ENCODE measurements at places on chromosomes 16 and 17.

DNA sequence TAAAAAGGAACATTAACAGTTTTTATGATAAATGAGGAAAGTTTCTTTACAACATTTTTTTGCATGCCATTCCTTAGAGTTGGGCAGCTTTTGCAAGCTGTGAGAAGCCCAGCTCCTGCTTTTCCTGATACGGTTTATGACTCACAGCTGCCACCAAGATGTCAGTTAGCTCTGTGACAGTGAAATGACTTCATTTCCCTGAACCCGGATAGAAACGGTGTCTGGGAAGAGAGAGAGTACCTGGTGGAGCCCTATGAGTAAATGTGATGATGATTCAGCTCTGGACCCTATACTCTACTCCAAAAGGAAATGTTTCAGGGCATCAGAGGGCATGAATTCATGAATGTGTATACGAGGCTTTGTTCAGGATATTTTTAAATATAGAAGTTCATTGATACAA is 366.3 kb upstream of the HSBP1 start:
- no peak for DNase-seq

GRCh38 chr17:7041607-7042500 is 2.0 kb downstream of the SLC16A11 start:
- DNase-seq = no peak

GRCh38 chr17:74088285-74088933 is 115.1 kb upstream of the RPL38 start:
- no peak for DNase-seq

GRCh38 chr17:19339341-19339815 is 23.1 kb downstream of the B9D1 start:
- DNase-seq = no peak

DNA sequence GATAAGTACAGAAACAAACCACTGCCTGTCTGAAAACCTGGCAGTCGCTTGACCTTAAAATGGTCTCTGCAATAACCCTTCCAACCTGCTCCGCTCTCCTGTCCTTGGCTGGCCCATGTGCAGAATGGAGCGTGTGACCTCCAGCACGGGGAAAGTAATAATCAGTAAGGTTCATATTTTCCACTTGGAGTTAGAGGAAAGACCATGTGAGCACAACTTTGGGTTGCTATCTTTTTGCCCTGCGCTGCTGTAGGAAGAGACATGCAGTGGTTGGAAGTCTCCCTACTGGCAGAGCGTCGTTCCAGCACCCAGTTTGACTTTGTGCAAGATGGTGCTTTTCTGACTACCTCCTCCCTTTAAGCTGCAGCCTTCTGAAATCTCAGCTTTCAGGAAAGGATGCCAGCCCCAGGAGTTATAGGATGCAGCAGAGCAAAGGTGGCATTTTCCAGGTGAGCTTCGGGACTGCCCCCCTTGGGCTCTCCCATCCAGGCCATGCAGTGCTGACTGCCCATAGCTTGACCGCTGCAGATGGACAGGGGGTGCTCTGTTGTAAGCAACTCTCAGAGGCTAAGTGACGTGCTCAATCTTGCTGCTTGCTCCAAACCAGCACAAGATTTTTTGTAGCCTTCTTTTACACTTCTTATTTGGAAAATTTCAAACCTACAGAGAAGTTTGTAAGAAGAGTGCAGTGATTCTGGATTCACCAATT is 110.7 kb upstream of the NOL11 start:
- no peak for DNase-seq

- DNase-seq = peak; percentile 5
Measured at GRCh38 chr17:73591296-73592078, 52.8 kb downstream of the SDK2 start.

DNA sequence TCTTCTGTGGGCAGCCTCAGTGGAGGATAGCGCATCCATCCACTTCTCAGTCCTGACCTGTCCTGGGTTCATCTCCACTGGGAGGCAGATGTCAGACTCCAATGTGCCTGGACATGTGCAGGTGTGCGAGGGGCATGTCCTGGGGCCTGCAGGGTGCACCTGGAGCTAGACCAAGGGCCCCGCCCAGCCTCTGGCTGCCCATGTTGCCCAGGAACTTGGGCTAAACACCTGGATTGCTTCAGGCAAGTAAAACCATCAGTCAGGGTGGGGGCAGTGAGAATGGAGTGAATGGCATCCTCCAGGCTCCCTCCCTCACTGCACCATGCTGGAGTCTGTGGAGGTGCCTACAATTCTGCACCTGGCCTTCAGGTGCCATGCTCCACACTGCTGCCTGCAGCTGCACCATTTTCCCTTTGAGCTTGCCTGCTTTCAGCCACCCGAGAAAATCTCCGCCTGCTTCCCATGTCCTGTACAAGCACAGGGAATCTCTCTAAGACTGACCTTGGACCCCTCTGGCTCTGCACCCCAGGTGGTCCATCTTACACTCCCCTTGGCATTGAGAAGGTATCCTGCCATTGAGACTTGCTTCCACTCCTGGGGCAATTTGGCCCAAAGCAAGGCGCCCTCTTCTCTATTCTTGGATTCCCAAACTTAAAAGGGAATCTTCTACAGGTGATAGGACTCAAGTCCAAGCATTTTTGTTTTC is 2.1 kb upstream of the MFSD6L start:
- DNase-seq = no peak

- no peak for DNase-seq
Measured at GRCh38 chr17:57040571-57040970, 44.5 kb upstream of the AKAP1 start.

DNA sequence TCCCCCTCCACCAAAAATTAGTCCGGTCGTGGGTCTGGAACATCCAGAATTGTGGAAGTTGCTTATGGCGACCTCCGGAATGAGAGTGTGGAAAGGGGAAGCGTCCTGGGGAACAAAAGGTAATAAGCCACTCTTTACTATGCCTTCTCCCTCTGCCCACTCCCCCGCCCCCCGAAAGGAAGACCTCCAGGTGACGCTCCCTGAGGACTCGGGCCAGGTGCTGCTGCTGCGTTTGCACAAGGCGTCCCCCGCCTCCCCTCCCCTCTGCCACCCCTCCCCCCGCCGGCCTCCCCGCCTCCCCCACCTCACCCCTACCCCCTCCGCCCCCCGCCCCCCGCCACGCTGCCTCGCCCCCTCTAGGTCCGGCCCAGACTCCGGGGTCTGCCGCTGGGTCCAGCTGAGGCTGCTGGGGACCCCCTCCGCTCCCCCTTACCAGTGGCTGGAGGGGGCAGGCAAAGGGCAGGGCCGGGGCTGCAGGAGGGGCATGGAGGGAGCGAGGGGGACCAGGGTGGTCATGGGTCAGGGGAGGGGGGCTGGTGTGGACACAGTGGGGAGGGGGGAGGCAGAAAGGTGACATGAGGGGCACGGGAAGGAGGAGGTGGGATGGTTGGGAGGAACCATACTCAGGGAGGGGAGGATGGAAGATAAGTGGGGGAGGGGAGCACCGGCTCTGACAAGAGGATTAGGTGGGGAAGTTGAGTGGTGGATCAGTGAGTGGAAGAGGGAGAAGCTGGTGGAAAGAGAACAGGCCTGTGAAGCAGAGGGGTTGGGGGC is 23.6 kb downstream of the ALOX12B start:
- DNase-seq = no peak

DNA sequence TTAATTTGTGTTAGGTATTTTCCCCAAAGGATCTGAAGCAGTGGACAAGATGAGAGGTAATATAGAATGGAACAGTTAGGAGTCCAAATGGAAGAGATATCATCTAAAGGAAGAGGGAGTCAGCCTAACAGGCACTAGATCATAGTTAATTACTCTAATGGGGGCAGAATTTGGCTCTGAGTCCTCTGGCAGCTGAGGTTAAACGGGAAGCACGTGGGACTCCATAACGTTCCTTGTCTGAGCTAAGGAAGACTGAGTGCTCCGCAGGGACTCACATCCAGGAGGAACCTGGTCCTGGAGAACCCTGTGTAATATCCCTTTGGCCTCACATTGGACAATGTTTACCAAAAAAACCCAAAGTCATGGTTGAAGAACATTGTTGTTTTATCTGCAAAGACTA is 46.6 kb upstream of the TEX2 start:
- no peak for DNase-seq

GRCh38 chr16:75228143-75228976 is 9.6 kb downstream of the CTRB1 start:
- DNase-seq = no peak

DNA sequence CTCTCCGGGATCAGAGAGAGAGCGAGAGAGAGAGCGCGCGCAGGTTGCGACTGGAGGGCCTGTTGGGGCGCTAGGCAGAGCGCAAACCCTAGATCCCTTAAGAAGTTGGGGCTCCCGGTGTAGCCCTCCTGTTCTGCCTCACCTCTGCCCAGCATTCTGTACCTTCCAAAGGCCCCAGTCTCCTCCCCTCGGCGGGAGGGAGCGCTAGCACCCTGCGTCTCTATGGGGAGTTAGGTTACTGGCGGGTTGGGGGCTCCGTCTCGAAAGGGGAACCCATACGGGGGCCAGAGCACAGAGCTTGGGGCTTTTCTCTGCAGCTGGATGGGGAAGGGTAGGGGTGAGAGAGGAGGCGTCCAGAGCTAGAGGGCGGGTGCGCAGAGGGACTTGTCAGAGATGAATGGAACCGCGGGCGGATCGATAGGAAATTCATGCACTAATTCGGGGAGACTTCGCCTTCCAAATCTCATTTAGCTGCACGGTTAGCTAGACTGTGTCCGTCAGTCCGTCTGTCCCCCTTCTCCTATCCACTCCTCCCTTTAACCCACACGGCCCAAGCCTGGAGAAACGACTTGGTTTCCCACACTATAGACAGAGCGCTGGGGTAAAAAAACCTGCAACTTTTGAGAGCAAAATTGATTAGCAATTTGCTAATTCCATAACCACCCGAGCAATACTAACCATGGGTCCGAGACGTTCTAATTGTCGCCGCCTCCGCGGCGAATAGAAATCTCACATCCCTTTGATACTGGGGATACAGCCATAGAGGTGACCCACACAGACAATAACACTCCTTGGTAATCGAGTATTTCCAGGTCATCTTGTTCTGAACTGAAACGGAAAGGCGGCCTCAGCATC is 693 bp upstream of the HOXB4 start:
- DNase-seq = peak; percentile 28

DNA sequence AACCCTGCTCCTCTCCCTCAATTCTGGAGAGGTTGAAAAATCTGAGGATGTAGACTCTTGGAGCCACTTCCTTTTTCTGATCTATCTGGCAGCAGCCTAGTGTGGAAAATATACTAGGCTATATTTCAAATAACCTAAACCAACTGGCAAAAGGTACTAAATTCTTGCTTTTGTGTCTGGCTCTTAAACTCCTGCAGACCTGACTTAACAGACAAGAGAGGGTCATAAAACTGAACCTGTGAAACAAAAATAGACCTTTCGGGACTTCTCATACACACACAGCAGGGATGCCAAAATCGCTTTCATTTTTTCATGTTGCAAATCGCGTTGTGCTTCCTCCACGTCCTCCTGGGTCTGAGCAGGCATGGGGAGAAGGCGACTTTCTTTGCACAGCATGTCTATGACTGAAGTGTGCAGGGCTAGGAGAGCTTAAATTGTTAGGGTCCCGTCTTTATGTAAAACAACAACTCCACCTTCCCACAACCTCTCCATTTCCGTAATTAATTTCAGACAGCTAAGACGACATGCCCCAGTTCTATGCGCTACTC is 520.7 kb upstream of the PSMD7 start:
- DNase-seq = no peak

DNA sequence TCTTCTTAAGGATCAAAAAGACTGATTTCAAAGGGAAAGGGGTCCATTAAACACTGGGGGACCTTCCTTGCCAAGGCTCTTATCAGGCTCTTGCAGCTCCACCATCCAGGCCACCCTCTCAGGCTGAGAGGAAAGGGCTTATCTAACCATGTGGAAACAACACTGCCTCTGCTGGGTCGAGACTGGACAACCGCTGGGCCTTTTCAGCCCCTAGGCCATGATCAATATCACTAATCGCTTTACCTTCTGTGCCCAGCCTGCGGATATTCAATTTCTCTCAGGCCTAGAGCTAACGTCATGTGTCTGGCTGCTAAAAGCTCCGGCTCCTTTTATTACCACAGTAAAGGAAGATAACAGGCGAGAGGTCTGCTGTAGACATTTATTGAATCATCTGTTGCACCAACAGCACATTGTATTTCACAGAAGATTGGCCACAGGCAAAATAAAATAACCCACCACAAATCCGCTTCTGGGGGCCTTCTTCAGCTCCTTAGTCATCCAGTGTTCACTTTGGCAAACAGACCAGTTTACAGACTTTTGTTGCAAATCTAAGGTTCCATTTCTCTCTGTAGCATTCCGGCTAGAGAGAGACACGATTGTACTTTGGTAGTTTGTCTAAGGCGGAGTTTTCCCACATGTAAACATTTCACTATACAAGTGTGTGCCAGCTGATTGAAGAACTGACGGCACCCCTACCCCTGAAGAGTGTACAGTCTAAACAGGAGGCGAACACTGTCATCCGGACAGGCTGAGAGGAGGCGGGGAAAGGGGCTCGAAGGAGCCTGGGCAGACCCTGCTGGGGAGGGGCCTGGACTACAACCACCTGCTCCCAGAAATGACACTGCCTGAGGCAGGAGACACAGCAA is 13.9 kb downstream of the CYB561 start:
- DNase-seq = no peak

- DNase-seq = no peak
Measured at GRCh38 chr16:70156207-70156978, 17.2 kb upstream of the CLEC18C start.

GRCh38 chr16:82753821-82754220 is 127.1 kb downstream of the CDH13 start:
- no peak for DNase-seq

- DNase-seq = no peak
Measured at GRCh38 chr17:35801583-35802224, 6.3 kb upstream of the MMP28 start.

DNA sequence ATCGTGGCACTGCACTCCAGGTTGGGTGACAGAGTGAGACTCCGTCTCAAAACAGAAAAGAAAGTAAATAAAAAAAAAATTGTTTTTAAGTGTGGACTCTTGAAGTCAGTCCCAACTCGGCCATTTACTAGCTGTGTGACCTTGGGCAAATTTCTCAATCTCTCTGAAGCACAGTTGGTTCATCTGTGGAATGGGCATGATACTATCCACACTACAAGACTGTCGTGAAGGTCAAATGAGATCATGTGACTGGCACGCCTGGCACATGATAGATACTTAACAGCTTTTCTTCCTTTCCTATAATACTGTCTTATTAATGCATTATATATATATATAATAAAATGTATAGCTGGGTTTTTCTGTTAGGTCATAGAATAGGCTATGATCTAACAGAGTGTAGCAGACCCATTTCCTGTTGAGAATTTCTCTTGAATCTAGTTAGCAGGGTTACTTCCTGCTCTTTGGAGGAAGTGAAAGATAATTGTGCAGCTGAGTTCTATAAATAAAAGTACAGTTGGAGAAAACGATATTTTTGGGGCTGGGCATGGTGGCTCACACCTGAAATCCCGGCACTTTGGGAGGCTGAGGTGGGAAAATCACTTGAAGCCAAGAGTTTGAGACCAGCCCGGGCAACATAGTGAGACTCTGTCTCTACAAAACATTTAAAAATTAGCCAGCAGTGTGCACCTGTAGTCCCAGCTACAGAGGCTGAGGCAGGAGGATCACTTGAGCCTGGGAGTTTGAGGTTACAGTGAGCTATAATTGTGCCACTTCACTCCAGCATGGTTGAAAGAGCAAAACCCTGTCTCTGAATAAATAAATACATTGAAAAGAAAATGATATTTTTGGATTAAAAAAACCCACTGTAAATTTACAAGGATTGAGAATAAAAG is 7.3 kb downstream of the MILR1 start:
- DNase-seq = no peak

GRCh38 chr17:32350666-32351418 is 885 bp downstream of the ZNF207 start:
- peak; percentile 19 for DNase-seq

Data from stimulated activated CD4-positive, alpha-beta T cell treated with anti-CD3 and anti-CD28 coated beads, Interleukin-2, amount 100 ng/mL, for 48 hours (primary cell).